ENCODE measurements at places on chromosomes 2 and 18.

DNA sequence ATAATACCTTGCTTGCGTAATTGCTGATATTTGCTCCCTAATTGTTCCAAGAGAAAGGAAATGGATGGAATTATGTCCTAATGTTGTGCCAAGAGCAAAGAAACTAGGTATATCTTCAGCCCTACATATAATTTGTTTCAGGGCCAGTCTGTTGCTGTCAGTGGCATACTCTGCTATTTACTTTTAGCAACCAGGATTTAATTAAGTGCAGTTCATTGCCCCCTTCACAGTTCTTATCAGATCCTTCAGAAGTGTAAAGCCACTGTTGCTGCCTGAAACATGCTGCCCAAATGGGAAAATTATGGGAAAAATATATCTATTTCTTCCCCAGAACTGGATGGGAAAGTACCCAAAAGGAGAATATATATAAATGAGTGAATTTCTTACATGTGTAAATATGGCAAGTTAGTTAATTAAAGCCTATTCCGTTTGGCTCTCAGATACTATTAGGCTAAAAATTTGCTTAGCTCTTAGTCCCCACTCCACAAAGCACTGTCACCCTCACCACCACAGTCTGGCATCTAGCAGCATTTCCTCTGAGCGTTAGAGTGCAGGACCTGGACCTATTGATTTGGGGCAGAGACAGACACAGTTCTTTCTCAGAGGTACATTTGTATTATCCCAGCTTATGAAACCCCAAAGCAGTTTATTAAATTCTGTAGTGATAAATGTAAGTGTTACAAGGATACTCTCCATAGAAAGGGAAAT, 72.8 kb upstream of the DTNA start:
- DNase-seq, result no peak

DNA sequence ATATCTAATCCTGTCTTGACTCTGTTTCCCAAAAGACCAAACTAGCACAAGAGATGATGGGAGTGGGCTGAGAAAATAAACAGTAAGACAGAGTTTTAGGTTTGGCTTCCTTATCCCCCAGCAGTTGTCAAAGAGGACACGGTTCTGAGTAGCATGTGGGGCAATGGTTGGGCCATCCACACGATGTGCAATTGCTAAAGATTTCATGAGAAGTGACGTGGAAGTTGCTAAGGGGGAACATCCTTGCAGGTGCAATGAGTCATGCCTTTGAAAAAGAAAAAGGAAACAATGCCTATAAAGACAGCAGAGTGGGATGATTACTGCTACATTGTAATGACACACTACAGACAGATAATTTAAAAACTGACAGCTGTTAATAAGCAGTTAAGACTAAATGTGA, 1395.8 kb downstream of the LRP1B start:
- no peak for DNase-seq

DNA sequence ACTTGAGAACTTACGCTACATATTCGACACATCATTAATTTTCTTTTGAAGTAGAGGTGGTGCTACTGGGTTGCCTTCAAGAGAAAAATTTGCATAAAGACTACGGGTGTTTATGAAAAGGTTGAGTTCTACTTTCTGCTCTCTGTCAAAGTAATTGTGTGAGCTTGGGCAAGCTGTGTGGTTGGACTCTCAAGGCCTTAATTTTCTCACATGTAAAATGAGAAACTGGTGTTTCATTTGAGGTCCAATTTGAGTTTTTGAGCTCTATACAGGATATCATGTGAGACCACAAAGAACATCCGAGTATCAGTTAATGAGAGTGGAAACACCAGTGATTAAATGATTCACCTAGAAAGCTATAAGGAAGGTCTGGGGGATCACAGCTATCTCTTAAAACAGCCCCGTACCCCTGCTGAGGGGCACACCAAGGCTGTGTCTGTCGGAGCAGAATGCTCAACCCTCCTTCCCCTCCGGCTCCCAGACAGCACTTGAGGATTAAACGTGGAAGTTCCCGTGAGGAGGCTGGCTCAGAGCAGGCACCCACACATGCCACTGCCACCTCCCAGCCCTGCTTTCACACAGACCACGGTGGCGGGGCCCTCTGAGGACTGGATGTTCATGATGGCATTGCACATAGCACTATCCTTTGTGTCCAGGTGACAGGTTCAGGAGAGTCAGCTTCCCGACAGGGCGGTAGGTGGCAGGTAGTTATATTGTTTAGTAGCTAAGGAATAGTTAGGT, 191.8 kb downstream of the RNF144A start:
- no peak for DNase-seq

DNA sequence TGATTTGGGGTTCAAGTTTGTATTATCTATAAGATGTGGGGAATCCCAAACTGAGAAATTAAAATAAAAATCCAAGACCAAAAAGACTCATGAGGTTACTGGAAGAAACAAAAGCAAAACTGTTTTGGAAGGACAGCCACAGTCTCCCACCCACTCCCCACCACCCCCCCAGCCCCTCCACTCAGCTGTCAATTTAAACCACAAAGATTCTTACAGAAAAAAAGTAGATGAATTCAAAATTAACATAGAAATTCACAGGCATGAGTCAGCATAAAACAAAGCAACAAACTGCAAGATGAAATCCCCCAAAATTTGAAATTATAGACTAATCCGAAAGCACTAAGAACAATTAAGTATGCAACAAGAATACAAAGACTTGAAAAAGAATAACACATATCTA, 12.1 kb downstream of the MAP4K3 start:
- DNase-seq, result no peak

DNA sequence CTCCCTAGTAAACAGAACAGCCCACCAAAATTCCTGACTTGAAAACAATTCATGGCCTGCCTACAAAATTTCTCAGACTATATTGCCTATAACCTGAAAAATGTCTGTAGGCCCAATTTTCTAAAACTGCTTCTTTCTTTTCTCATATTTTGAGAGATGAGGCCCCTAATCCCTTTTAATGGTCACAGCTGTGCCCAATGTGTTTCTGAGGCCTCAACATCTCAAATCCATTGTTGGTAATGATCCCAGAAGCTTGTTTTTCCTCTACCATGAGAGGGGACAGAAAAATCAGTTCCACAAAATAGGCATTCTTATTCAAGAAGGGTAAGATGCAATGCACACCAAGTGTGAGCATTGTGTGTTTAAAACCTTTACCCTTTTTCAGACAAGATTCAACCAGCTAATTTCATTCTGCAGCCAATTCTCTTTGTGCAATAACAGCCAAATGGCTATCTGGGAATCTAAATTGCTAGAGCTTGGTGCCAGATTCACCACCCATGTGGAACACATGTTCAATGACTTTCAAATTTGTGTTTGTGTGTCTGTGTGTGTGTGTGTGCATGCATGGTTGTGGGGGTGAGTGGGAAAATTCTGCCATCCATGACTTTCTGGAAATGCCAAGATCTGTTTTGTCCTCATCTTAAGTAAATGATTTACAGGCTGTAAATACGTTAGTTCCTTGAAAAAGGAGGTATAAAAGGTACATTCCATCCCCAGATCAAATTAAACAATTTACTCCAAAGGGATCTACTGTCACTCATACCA, 319.5 kb downstream of the TNS1 start:
- no peak for DNase-seq

- DNase-seq, result no peak
Observed at GRCh38 chr18:37540424-37541138, 25.0 kb downstream of the CELF4 start.

DNA sequence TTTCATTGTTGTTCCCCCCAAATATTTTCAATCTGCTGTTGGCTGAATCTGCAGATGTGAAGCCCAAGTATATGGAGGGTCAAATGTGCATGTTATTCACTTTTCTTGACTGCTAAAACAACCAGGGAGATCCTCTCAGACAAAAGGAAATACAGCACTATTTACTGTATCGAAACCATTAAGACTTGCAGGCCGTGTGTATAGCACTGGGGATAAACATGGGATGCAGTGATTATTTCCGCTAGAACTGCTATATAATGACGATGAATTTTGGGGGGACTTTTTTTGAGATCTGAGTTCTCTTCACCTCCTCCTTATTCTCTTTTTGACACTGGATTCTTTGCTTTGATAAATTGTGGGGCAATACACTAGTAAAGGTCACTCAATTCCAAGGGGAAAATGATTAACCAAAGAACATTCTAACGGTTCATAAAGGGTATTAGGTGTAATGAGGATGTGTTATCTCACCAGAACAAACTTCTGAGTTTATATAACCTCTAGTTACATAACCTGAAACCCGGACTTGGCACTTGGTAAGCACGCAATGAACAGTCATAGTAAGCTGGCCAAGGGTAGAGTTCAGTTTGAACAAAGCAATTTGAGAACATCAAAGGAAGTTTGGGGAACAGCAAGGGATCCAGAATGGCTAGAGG, 3.5 kb upstream of the UGT1A1 start:
- no peak for DNase-seq

DNA sequence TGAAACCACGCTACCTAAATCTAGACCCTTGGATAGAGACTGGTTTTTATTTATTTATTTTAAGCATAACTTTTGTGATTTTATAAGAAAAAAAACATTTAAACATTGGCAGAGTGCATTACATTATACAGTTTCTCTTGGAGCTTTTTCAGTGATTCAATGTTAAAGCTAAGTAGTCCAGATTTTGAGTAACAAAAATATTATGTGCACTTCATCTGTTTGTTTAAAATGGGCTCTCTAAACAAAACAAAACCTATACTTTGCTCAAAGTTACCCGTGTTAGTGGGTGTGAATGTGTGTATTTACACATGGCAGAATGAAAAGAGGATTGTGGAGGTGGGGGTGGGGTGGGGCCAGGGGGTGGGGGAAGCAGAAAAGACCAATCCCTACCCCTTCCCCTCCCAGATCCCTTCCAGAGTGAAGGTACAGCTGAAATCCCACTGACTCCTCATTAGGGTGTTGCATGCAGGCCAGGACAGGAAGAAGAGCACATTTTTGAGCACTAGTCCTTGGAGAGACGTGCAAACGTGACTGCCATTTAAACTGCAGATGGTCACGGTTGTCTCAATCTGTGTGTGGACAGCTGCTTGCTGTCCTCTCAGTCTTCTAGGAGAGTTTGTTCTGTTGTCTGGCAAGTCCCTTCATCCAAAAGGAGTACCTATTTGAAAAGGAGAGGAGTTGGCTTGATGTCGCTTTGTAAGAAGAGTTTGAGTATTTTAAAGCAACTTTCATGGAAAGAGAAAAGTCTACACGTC, 303.0 kb downstream of the ICOS start:
- DNase-seq, result no peak

GRCh38 chr2:71788601-71789240, 335.4 kb downstream of the DYSF start:
- no peak for DNase-seq

DNA sequence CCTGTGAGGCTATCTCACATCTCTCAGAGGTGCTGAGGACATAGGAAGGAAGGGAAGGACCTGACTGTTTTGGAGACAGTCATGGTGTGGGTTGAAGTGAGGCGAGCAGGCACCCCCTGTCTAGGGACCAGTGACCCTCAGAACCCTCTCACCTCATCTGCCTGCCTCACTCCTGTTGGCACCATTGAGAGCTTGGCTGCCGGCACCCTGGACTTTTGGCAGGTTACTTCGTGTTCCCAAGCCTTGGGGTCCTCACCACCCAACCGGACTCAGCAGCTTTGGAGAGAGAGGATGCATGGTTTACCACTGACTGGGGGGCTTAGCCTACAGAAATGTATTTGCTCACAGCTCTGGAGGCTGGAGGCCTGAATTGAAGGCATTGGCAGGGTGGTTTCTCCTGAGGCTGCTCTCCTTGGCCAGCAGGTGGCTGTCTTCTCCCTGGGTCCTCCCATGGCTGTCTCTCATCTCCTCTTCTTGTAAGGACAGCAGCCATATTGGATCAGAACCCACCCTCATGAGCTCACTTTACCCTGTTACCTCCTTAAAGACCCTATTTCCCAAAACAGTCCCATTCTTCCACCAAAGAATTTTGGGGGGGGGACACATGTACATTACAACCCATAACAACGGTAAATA, 142.0 kb downstream of the TSN start:
- peak; percentile 54 for DNase-seq

DNA sequence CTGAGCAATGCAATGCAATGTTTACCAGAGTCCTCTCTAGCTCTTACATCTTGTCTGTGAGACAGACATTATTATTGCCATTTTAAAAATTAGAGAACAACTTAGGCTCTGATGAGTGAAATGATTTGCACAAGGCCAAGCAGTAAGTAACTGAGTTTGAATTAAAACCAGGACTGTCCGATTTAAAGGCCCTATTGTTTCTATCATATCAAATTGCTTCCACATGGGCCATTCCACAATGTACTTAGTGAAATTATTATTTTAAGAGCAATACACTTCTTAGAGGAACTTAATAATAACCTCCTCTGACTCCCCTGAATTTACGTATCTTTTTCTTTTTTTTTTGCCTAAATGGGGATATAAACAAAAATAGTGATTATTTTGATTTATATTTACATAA, 64.6 kb downstream of the PLCL1 start:
- no peak for DNase-seq

- peak; percentile 42 for DNase-seq
Observed at GRCh38 chr2:160224060-160224459, 24.0 kb upstream of the ITGB6 start.

DNA sequence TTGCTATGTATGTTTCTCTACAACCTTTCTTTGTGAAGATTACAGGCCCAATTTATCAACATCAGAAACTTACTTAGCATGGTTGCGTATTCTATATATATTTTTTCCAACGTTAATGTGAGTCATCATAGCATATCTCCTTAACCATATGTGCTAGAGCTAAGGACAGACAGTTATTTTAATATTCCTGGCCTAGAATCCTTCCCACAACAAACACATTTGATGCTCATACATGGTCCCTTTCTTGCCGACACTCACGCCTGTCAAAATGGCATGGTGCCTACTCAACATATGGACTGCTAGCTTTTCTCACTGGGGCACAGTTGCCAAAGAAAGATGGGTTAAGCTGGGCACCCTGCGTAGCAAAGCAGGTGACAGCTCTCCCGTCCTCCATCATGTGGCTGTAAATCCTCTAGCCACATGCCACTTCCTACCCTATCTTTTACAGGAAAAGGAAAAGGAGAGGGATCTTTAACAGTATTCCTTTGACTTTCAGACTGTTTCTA, 75.2 kb upstream of the GALNT5 start:
- no peak for DNase-seq

DNA sequence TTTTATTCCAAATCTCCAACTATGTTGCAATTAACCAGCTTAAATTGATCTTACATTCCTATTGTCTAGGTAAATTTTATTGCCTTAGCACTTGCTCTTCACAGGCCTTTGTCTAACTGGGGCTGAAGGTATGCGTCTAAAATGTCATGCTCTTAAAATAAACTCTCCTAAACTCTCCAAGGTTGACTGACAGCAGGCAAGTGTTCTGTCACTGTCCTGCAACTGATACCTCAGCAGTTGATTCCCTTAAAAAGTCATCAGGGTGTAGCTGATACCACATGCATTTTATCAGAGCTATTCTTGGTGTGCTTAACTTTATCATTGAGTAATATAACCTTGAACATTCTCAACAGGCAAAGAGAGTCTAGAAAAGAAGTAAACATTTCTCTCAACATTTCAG, 680 bp downstream of the TTN start:
- DNase-seq, result no peak

- DNase-seq, result no peak
Observed at GRCh38 chr2:82731824-82732223, 1727.3 kb downstream of the SUCLG1 start.

GRCh38 chr2:85243101-85244072, 84.4 kb downstream of the TGOLN2 start:
- DNase-seq, result peak; percentile 48

All from lung microvascular endothelial cell (primary cell).